ENCODE measurements at places on chromosomes 12 and 14. TPM values are rescaled to one million over a fixed set of nuclear protein-coding genes. Genes with fewer than 3 reads are reported as not detected.

- no peak for DNase-seq
- H3K27ac ChIP-seq: no peak overlapping the region
- H3K36me3 ChIP-seq: no peaks in the 10 kb centered on the region
- H3K4me1 ChIP-seq: no peaks in the 10 kb centered on the region
Measured at GRCh38 chr12:119940897-119941296, 48.1 kb upstream of the BICDL1 start.

DNA sequence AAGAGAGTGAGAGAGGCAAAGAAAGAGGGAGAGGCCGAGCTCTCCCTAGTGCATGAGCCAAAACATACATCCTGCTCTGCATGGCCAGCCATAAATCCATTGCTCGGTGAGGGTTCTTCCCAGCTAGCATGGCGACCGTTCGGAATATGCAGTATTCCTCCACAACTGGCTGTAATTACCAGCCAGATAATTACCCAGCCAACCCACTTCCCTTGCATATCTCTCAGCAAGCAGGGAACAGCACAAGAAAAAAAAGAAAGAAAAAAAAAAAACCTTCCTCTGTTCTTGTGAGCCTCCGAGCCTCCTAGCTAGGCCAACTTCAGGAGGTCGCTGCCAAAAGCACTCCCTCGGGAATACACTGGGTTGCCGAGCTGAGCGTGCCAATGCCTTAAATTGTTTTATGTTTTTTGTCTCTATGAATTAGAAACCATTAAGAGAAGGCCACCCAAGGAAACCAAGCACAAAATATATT lies 567.9 kb downstream of the MED13L start:
- peaks cover 5% of the 10 kb centered on the region for H3K27me3 ChIP-seq
- H3K4me3 ChIP-seq: no peak overlapping the region
- no peak for DNase-seq
- no peaks in the 10 kb centered on the region for H3K36me3 ChIP-seq

- no peak overlapping the region for H3K27ac ChIP-seq
- H3K4me3 ChIP-seq: no peak overlapping the region
- no peaks in the 10 kb centered on the region for H3K4me1 ChIP-seq
- no peaks in the 10 kb centered on the region for H3K36me3 ChIP-seq
- peaks cover 8% of the 10 kb centered on the region for H3K27me3 ChIP-seq
- no peak for DNase-seq
Measured at GRCh38 chr12:98939350-98939749, 294.3 kb downstream of the APAF1 start.

DNA sequence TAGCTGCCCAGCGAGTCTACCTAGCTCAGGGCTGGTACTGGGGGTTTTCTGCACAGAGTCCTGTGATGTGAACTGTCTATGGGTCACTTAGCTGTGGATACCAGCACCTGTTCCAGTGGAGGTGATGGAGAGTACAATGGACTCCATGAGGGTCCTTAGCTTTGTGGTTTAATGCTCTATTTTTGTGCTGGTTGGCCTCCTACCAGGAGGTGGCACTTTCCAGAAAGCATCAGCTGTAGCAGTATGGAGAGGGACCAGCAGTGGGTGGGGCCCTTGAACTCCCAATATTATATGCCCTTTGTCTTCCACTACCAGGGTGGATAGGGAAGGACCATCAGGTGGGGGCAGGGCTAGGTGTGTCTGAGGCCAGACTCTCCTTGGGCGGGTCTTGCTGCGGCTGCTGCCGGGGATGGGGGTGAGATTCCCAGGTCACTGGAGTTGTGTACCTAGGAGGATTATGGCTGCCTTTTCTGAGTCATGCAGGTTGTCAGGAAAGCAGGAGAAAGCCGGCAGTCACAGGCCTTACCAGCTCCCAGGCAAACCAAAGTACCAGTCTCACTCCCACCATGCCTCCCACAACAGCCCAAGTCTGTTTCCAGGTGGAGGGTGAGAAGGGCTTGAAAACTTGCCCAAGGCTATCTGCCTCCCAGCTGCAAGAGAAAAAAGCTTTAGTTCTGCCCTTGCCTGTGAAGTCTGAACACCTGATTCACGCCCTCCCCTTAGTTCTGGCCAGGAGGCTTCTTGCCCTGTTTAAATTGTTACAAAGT lies 163.0 kb upstream of the NUDT4 start:
- no peaks in the 10 kb centered on the region for H3K36me3 ChIP-seq
- no peak for DNase-seq
- peaks cover 11% of the 10 kb centered on the region for H3K4me1 ChIP-seq
- H3K27me3 ChIP-seq: no peaks in the 10 kb centered on the region

- H3K4me3 ChIP-seq: no peak overlapping the region
- DNase-seq: no peak
- no peaks in the 10 kb centered on the region for H3K27me3 ChIP-seq
- no peak overlapping the region for H3K27ac ChIP-seq
- H3K36me3 ChIP-seq: no peaks in the 10 kb centered on the region
- no peaks in the 10 kb centered on the region for H3K4me1 ChIP-seq
Measured at GRCh38 chr14:76053572-76054355, 68.2 kb downstream of the IFT43 start.

Gene DNAI7
- not detected for polyA plus RNA-seq

DNA sequence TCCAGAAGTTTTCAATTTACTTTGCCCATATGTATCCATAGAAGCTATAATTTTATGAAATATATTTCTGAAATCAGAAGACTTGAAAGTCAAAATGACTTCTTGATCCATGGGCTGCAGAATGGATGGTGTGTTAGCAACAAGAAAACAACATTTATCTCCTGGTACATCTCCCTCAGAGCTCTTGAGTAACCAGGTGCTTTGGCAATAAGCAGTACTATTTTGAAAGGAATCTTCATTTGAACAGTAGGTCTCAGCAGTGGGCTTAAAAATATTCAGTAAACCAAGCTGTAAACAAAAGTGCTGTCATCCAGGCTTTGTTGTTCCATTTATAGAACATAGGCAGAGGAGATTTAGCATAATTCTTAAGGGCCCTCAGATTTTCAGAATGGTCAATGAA lies 100.4 kb downstream of the SLC38A1 start:
- no peak overlapping the region for H3K4me3 ChIP-seq
- DNase-seq: no peak
- H3K27me3 ChIP-seq: no peaks in the 10 kb centered on the region
- peaks cover 15% of the 10 kb centered on the region for H3K36me3 ChIP-seq
- no peaks in the 10 kb centered on the region for H3K4me1 ChIP-seq

Gene RFX4
- polyA plus RNA-seq: not detected

DNA sequence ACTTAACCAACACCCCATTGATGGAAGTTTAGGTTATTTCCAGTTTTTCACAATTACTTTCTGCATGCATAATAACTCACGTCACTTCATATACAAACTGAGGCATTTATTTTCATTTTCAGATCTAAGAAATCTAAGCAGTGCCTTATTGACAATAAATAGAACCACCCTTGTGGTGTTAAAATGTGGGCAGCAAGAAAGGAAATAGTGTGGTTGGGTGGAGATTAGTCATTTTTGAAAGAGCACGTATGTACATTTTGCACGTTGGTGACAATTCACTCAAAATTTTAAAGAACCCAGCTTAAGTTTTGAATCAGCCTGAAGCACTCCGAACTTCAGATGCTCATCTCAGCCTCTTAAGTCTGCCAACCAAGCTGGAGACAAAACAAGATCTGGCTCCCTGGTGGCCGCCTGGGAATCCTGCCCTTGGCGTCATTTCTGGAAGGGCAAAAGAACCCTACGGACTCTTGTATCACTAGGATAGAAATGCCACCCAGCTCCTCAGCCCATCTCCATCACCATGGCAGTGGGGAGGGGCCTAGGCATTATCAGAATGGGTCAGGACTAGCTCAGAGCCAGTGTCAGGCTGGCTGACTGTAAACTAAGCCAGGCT lies 89.5 kb upstream of the BCL2L14 start:
- peak overlapping the region; percentile 30 for H3K27ac ChIP-seq
- H3K27me3 ChIP-seq: no peaks in the 10 kb centered on the region
- no peaks in the 10 kb centered on the region for H3K36me3 ChIP-seq

DNA sequence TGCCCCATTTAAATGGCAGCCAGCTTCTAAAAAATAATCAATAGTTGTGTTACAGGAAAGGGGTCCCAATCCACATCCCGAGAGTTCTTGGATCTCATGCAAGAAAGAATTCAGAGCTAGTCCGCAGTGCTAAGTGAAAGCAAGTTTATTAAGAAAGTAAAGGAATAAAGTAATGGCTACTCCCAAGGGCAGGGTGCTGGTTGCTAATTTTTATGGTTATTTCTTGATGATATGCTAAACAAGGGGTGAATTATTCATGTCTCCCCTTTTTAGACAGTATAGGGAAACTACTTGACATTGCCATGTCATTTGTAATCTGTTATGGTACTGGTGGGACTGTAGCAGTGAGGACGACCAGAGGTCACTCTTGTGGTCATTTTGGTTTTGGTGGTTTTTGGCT lies 591.3 kb downstream of the LRFN5 start:
- no peak overlapping the region for H3K4me3 ChIP-seq
- H3K27ac ChIP-seq: no peak overlapping the region
- no peak for DNase-seq
- H3K4me1 ChIP-seq: no peaks in the 10 kb centered on the region
- no peaks in the 10 kb centered on the region for H3K36me3 ChIP-seq

- no peak for DNase-seq
- H3K4me1 ChIP-seq: no peaks in the 10 kb centered on the region
- no peaks in the 10 kb centered on the region for H3K27me3 ChIP-seq
- no peak overlapping the region for H3K27ac ChIP-seq
- no peak overlapping the region for H3K4me3 ChIP-seq
Measured at GRCh38 chr12:19867970-19868369, 428.7 kb downstream of the AEBP2 start.

Gene RD3L
- not detected for polyA plus RNA-seq

- H3K4me3 ChIP-seq: peak overlapping the region; percentile 74
- peak overlapping the region; percentile 94 for H3K27ac ChIP-seq
- peaks cover 30% of the 10 kb centered on the region for H3K4me1 ChIP-seq
- no peaks in the 10 kb centered on the region for H3K36me3 ChIP-seq
- peak; percentile 46 for DNase-seq
Measured at GRCh38 chr12:128840862-128841468, 12.3 kb upstream of the GLT1D1 start.

GRCh38 chr12:18141048-18141982 lies 51.3 kb upstream of the RERGL start:
- H3K36me3 ChIP-seq: no peaks in the 10 kb centered on the region
- no peaks in the 10 kb centered on the region for H3K27me3 ChIP-seq
- DNase-seq: no peak
- no peak overlapping the region for H3K4me3 ChIP-seq
- H3K27ac ChIP-seq: no peak overlapping the region

GRCh38 chr14:30295980-30296379 lies 263.0 kb upstream of the G2E3 start:
- H3K27ac ChIP-seq: no peak overlapping the region
- DNase-seq: no peak
- H3K4me1 ChIP-seq: peaks cover 4% of the 10 kb centered on the region

- H3K36me3 ChIP-seq: no peaks in the 10 kb centered on the region
- peak; percentile 6 for DNase-seq
- H3K4me3 ChIP-seq: no peak overlapping the region
- H3K27me3 ChIP-seq: no peaks in the 10 kb centered on the region
Measured at GRCh38 chr14:74140374-74140850, 55.7 kb downstream of the LIN52 start.

DNA sequence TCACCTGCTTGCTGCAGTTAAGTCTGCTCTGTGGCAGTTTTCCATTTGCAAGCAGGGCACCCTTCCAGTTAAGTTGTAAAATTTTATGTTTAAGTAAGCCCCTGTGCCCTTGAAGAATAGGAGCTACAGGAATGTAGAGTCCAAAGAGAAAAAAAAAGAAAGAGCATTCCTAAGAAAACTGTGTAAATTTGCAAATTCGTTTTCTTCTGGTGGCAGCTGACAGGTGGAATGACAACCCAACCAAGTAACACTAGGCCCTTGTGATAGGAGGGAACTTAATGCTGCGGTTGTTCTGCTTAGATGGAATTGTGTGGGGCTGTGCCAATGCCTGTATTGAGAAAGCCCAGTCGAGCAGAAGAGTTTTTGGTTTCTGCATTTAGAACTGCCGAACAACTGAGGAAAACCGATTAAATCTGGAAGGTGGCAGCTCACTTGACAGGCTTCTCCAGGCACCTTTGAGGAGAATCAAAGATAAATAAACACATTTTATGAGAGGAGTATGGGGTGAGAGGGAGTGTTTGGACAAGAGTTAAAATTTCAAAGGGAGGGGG lies 280.0 kb downstream of the RAD51B start:
- no peak overlapping the region for H3K4me3 ChIP-seq
- DNase-seq: no peak
- no peak overlapping the region for H3K27ac ChIP-seq
- H3K36me3 ChIP-seq: peaks cover 29% of the 10 kb centered on the region

DNA sequence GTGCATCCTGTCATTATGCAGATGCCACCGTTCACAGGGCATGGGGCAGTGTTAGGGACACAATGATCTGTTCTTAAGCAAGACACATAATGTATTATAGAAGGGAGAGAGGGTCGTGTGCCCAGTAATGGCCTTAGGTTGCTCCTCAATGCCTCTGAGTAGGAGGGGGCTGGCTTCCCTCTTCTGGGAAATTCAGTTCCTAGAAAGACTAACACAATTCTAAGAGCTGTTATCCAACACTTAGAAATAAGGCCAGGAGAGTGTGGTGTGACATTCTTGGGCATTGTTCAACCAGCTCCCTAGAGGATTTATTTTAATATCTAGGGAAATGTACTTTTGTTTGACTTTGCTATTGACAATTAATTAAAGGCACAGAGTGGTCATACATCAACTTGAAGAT lies 118.5 kb downstream of the ADCK1 start:
- DNase-seq: no peak
- H3K4me1 ChIP-seq: no peaks in the 10 kb centered on the region
- H3K36me3 ChIP-seq: peaks cover 14% of the 10 kb centered on the region
- H3K27ac ChIP-seq: no peak overlapping the region
- no peaks in the 10 kb centered on the region for H3K27me3 ChIP-seq

Gene PTPRB
- not detected for polyA plus RNA-seq

Gene TIMELESS
- polyA plus RNA-seq: 30.5 TPM

GRCh38 chr14:26398616-26399015 lies 199.2 kb downstream of the NOVA1 start:
- no peaks in the 10 kb centered on the region for H3K36me3 ChIP-seq
- no peaks in the 10 kb centered on the region for H3K4me1 ChIP-seq
- DNase-seq: no peak
- H3K27me3 ChIP-seq: no peaks in the 10 kb centered on the region
- no peak overlapping the region for H3K27ac ChIP-seq

DNA sequence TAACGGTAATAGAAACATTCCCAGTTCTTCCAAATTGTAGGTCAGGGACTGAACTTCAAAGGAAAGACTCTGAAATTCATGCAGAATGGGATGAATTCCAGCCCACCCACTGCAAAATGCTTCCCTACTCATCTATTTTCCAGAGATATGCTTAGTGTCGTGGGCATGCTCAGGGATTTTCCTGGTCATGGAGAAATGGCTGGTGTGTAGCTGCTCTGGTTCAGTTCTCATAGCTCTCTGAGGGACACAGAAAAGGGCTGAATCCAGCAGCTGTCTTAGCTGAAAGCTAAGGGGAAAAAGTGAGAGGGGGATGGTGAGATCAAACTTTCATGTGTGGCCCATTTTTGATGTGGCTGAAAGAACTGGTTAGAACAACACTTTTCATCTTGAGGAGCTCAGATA lies 72.9 kb upstream of the KRAS start:
- H3K4me3 ChIP-seq: no peak overlapping the region
- H3K36me3 ChIP-seq: no peaks in the 10 kb centered on the region
- DNase-seq: no peak
- no peaks in the 10 kb centered on the region for H3K27me3 ChIP-seq
- H3K4me1 ChIP-seq: peaks cover 32% of the 10 kb centered on the region
- no peak overlapping the region for H3K27ac ChIP-seq

GRCh38 chr14:74979442-74980397 lies 23.0 kb upstream of the EIF2B2 start:
- H3K27ac ChIP-seq: no peak overlapping the region
- no peaks in the 10 kb centered on the region for H3K27me3 ChIP-seq
- H3K4me3 ChIP-seq: no peak overlapping the region
- H3K36me3 ChIP-seq: no peaks in the 10 kb centered on the region
- no peaks in the 10 kb centered on the region for H3K4me1 ChIP-seq
- DNase-seq: no peak

Gene FSCB
- polyA plus RNA-seq: not detected

Gene FLRT2
- polyA plus RNA-seq: not detected

Measured in naive B cell (primary cell).